ENCODE measurements at places on chromosomes 7 and 10. TPM values are rescaled to one million over a fixed set of nuclear protein-coding genes. Genes with fewer than 3 reads are reported as not detected.

Gene ELN
- 203 TPM for total RNA-seq

- no peak for DNase-seq
These were observed 1.6 kb downstream of the SPOCK2 start for GRCh38 chr10:72086466-72087391.

DNA sequence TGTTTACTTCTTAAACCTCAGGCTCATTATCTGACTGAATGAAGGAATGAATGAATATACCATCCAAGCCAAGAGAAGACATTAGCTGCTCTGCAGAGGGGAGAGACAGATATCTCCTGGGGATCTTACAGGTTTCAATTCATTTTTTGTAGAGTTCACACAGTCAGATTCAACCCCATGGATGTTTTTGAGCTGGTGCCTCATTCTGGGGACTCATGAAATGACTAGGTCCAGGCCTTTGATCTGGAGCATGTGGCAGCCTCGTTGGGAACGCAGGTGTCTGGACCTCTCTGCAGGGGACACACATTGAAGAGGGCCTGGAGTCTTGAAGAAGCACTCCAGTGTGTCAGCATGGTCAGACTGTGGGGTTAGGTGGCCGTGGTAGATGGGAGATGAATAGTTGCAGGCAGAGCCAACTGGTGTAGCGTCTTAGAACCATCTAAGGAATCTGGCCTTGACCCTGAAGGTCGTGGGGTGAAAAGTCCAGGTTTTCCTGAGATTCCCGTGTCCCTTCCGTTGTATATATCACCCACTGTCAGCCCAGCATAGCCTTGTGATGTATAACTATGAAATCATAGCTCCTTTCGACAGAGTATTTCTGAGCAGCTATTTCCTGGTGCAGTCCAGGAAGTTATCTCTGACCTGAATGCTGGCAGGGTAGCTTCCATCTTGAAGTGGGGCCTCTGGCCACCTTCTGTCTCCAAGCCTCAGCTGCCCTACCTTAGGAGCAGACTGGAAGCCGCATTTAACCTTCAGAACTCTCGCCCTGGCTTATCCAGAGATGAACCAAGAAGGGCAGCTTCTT lies 22.3 kb downstream of the BTBD16 start:
- no peak for DNase-seq

- DNase-seq, result peak; percentile 40
These were observed 248.9 kb upstream of the LRRN3 start for GRCh38 chr7:110841840-110842545.

GRCh38 chr7:43590862-43591557 lies 8.1 kb downstream of the STK17A start:
- DNase-seq, result no peak

Gene ITPRID1
- total RNA-seq, result not detected

Gene ARF5
- total RNA-seq, result 105 TPM

DNA sequence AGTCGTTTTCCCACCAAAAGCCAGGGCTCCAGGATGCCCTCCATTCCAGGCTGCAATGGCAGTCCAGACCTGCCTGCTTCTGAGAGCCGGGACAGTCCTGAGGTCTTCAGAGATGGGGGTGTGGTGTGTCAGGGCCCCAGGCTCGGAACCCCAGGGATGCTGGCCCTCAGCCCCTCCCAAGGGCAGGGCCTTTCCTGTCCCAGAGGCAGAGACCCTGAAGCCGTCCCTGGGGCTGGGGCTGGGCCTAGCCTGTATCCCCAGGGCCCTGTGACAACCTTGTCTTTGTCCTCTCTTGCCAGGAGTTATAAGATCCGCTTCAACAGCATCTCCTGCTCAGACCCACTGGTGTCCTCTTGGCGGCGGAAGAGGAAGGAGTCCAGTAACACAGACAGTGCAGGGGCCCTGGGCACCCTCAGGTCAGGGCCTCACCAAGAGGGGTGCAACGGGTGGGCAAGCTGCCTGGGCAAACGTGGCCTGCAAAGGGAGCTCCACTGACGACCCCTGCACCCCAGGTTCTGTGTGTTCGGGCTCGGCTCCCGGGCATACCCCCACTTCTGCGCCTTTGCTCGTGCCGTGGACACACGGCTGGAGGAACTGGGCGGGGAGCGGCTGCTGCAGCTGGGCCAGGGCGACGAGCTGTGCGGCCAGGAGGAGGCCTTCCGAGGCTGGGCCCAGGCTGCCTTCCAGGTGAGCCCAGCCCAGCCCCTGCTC lies 15.9 kb downstream of the NOS3 start:
- no peak for DNase-seq

Gene TYSND1
- total RNA-seq, result 6.8 TPM

DNA sequence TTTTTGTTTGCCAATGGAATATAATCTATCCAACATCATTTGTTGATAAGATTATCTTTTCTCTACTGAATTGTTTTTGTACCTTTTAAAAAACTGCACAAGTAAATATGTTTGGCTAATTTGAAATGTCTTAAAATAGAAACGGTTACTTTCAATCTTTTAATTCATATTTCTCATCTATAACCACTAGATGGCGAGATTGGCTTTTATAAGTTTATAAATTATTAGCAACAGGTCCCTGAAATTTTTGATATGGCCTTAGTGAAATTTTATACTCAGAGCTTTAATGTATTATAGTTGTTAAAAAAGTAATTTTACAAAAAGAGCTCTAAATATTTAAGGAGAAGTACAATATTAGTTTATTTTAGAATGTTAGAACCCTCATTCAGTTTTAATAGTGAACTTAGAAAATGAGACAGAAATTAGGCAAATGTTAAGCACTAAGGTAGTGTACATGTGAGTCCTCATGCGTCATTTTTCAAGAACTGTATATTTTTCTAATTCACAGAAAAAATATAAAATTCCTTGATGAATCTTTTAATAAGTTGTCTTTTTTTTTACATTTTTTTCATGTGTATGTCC lies 592.5 kb downstream of the ARL4A start:
- peak; percentile 29 for DNase-seq

Gene PCGF5
- 48.7 TPM for total RNA-seq

Gene CUL2
- total RNA-seq, result 31.9 TPM

Gene PLAC9
- total RNA-seq, result 81.7 TPM

Gene CYP17A1
- total RNA-seq, result 0.79 TPM

- no peak for DNase-seq
These were observed 242.0 kb downstream of the AUTS2 start for GRCh38 chr7:69840248-69840647.

DNA sequence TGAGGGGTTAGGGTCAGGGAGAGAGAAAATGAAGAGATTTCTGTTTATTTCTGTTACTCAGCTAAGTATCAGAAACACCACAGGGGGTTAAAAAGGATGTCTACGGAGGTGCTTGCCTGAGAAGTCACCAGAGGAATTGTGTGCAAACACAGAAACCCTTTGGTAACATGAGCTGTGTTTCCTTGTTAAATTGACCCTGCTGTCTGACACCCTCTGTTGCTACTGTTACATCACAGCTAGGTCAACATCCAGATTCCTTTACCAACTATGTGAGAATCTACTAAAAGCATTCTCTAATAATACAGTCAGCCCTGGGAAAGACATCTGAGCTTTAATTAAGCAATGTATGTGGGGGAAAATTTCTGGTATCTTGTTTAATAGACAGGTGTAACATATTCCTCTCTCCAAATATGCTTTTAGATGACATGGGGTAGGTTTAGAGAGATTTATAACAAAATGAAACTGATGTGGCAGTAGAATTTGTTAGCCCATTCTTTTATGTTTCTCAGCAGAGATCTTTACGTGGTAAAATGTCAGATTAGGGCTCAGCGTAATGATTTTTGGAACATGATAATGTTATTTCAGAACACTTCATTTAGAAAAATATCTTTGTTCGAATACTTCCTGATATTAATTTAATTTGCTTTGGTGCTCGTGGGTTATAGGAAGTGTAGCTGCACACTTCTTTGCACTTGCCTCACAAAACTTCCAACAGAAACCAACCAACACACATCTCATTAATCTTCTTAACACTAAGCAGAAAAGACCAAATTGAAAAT lies 168.0 kb upstream of the AHR start:
- DNase-seq, result no peak

DNA sequence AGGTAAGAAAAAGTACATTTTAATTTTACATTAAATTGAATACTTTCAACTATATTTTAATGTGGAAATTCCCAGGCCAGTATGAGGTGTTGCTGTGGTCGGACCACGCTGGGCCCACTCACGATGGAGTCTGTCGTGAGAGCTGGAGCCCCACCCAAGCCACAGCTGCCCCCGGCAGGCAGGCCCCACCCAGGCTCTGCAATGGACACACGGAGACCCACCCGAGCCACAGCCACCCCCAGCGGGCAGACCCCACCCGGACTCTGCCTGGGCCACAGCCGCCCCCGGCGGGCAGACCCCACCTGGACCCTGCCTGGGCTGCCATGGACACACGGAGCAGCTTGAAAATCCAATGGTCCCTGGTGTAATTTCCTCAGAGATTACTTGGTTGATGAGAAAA lies 141.3 kb downstream of the PTPRN2 start:
- no peak for DNase-seq

Gene CDC14C
- not detected for total RNA-seq

Gene GOLGA7B
- total RNA-seq, result 5.8 TPM

DNA sequence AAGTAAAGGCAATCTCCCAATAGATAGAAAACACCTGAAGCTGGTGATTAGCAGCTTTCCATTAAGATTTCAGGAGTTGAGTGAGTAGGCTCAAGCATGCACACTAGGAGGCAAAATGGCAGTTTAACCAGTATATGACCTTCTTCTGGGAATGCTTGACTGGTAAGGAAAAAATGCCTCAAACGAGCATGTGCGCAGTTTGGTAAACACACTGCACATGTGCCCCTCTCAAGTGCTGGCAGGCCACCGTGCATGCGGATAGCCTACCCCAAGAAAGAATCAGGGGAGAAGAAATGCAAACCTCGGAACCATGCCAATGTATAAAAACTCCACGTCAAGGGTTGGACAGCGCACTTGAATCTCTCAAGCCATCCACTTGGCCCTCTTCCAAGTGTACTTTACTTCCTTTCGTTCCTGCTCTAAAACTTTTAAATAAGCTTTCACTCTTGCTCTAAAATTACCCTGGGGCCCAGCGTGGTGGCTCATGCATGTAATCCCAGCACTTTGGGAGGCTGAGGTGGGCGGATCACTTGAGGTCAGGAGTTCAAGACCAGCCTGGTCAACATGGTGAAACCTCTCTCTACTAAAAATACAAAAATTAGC lies 98.8 kb upstream of the CDK1 start:
- DNase-seq, result no peak

Gene CALML5
- total RNA-seq, result not detected

Gene TRPV6
- total RNA-seq, result 0.10 TPM

Gene FEZF1
- total RNA-seq, result 0.77 TPM

- no peak for DNase-seq
These were observed 435.7 kb upstream of the GALNT17 start for GRCh38 chr7:70696201-70696754.

Gene PTPRZ1
- total RNA-seq, result 237 TPM

DNA sequence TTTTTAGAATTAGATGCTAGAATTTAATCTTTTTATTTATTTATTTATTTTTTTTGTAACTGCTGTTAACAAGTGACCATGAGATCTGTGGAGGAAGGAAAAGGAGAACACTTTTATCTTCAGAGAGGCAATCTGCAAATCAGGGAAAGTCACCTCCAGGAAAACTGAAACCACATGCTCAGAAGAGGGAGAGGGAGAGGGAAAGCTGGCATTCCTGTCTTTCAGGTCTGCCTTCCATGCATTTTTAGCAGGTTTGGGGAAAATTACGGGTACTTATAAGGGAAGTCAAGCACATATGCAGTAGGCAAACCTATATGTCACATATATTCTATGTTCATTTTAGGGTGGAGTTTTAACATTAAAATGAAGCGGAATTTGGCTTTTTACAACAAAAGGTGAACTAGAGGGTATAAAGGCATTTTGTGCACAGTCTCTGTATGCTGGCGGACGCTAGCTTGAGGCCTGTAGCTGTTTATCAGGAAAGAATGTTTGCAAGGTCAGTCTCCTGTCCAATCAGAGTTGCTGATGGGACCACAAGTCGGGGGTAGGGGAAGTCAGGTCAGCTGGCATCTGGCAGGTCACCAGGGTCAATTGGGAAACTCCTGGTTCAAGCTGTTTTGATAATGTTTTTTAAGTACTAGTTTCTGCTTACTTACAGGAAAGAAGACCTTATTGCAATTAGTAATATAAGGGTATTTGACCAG lies 333.5 kb downstream of the GPR158 start:
- DNase-seq, result no peak

DNA sequence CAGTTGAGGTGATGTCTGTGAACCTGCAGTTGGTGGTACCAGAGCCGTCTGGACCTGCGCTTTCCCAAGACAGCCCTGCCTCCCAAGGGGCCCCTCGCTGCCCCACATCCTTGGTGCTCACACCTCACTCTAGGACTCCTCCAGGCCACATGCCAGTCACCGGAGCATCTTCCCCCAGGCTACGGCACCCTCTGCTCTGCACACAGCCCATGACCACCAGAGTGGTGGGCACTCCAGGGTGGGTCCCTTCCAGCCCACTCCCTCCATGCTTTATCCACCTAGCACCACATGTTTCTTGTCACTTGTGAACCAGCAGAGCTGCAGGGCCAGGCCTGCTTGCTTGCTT lies 183.7 kb upstream of the SH2B2 start:
- DNase-seq, result no peak

- no peak for DNase-seq
These were observed 38.4 kb downstream of the ADRB1 start for GRCh38 chr10:114081911-114082583.

Gene MRPL32
- 55.9 TPM for total RNA-seq

DNA sequence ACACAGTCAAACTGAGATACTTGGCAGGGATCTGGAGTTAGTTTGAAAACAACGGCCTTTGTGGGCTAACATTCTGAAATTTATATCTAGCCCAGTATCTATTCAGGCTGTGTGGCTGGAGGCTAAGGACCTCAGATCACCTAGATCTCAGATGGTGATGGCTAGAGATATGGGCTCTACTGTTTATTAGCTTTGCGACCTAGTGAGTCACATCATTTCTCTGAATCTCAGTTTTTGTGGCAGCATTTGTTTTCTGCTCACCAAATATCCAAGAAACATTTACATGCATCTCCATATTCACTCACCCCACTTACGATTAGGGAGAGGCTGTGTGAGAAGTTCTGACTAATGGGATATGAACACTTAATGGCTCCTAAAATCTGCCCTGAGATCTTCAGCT lies 503.9 kb downstream of the KIF20B start:
- no peak for DNase-seq

Gene CYREN
- total RNA-seq, result 23.7 TPM
